Right lung (tissue), 10 donors: ENCODE measurements at places on chromosomes 13 and 19.

DNA sequence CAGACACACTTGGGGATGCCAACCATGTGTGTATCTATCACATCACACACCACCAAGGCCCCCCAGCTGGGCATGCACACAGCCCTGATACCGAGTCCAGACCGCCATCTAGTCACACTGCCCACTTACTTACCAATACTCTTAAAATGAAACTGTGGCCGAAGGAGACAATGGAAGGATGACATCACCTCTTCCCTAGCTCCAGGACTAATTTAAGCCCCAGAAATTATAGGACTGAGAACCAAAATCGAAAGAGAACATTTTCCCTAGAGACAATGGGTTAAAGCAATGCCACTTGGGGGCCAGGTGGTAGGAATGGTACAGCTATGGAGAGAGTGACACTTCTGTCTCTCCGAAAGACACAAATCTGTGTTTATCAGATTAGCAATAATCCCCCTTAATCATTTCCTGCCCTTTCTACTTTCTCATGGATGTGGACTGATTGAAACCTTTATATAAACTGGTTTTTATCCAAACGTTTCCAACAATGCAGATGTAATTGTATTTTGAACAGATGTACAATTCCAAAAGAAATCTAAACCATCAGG is 663 bp upstream of the GGACT start:
- DNase-seq, result no peak

DNA sequence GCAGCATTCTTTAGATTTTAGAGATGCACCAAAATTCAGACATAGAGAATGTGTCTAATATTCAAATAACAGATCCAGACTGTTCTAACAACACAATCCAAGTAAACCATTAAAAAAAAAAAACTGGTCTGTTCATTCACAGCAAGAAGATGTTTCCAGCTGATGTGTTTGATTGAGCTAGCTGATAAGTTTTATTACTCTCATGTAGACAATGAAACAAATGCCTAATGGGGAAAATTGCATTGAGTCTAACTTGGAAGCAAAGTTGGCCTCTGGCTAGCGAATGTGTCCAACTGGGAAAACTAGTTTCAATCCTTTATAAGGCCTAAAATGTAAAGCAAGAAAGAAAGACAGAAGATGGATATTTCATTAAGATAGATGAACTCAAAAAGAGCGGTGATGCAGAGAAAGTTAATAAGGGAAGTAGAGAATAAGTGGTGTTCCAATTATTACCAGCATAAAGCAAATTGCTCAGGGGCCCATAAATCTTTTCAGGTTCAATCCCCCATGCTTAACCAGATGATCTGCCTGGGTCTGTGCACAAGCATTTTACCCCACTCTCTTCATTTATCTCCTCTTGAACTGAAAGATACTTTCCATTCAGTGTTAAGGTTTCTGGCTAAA is 54.2 kb downstream of the PCDH9 start:
- DNase-seq, result no peak

GRCh38 chr19:12825254-12826131 is 8.9 kb downstream of the RTBDN start:
- no peak for DNase-seq

- DNase-seq, result no peak
Measured at GRCh38 chr19:1053176-1054101, 13.5 kb upstream of the ARHGAP45 start.
